ENCODE measurements at places on chromosomes 13 and 19.

DNA sequence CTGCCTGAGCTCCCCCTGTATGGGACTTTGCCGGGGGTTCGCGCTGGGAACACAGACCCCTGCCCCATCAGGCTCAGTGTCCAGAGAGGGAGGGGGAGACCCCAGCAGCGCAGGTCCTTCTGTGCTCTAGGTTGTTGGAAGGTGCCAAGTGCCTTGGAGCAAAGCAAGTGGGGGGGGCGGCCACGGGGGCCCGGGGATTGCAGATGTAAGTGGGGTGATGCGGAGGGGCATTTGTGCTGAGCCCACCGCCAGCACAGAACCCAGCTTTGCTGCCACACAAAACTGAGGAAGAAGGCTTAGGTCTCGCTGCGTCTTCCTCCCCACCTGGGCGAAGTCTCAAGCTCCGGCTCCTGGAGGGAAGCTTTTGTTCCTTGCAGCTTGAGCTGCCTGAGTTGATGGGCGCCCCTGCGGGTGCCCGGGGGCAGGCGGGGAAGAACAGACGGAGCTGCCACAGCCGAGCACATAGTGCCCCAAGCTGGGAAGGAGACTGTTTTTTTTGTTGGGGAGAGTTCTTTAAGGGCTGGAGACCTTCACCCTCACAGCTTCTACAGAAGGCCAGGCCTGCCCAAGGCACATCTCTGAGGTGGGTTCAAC lies 1.5 kb upstream of the NTN5 start:
- no peak for DNase-seq

DNA sequence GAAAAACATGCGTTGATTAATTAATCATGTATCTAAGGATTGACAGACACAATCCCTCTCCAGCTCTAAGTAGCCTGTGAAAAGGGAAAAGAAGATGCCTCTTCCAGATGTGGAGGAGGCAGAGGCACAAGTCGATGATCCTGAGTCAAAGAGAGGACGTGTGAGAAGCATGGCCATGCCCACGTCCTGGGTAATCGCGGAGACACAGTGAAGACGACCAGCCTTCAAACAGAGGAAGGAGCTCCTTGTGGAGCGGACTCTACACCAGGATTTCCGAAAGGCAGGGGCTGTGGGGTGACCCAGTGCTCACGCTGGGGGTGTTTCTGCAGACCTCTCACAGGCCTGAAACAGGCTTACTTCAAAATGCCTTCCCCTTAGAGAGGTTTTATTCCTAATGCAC lies 70.5 kb downstream of the COL4A1 start:
- no peak for DNase-seq

- DNase-seq: no peak
Observed at GRCh38 chr19:28164214-28164613, 1048.7 kb downstream of the UQCRFS1 start.

DNA sequence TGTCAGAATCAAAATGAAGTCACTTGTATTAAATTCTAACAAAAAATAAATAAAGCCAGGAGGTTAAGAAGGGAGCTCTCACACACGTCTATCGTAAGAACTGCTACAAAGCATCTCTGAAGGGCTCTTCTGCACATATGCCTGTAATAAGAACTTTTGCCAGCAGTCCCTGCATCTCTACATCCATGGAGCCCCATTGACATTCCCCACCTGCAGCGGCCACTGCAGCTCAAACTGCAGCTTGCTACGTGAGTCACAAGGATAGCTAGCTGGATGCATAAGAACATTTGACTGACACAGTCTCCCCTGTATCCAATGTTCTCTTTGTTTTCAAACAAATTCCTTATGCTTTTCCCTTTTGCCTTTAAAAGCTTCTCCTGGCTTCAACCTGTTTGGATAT lies 68.3 kb downstream of the DNAJC3 start:
- no peak for DNase-seq

GRCh38 chr19:11063434-11063833 lies 25.8 kb upstream of the LDLR start:
- DNase-seq: no peak

DNA sequence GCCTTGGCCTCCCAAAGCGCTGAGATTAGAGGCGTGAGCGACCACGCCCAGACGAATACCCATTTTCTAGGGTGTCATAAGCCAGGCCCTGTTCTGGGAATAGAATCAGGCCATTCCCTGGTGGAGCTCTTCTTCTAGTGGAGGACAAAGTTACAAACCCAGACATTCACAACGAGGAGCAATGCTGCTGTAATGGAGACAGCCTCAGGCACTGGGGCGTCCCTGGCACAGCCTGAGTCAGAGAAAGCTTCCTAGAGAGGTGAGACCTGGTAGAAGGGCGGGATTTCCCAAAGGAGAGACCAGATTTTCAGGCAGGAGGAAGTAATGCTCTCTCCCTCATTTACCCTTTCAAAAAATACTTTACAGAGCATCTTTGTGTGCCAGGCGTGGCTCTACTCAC lies 12.7 kb downstream of the PRKCG start:
- DNase-seq: no peak

DNA sequence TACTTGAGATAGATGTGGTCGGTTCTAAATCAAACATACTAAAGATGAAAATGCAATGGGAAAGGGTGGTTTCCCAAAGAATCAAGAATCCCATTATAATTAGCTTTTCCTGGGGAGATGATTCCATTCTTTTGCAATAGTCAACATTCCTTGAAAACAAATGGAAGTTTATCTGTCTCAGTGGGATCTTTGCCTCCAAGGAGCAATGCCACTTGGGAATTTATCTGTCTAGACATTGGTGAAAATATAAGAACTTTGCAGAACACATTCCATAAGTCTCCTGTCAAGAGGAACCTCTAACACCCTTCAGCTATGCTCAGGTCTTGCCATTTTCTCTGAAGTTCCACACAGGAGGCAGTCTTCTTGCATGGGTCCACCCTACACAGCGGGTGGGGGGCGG lies 152.5 kb downstream of the KCTD12 start:
- DNase-seq: no peak

Data from neuronal stem cell (in vitro differentiated cells).